RWPE1 (cell line): ENCODE measurements at places on chromosomes 1 and 21.
A peak's percentile ranks its signal among the peaks of the same experiment; 100 is the strongest.

DNA sequence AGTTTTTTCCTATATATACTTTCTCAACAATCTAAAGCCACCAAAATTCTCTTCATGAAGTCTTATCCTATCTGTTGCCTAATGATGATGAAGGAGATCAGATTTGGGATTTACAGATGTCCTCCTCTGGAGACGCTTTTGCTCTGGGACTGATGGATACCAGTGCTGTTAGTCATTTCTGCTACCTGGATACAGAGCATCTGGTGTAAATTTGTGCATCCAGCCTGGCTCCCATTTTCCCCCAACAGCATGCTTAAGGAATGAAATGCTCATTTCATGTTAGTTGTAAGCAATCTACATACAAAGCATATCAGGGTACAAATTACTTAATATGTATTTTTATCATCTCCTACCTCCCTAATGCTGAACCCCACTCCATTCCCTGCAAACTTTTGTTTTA is 57.7 kb downstream of the HNRNPR start:
- no peak for DNase-seq

DNA sequence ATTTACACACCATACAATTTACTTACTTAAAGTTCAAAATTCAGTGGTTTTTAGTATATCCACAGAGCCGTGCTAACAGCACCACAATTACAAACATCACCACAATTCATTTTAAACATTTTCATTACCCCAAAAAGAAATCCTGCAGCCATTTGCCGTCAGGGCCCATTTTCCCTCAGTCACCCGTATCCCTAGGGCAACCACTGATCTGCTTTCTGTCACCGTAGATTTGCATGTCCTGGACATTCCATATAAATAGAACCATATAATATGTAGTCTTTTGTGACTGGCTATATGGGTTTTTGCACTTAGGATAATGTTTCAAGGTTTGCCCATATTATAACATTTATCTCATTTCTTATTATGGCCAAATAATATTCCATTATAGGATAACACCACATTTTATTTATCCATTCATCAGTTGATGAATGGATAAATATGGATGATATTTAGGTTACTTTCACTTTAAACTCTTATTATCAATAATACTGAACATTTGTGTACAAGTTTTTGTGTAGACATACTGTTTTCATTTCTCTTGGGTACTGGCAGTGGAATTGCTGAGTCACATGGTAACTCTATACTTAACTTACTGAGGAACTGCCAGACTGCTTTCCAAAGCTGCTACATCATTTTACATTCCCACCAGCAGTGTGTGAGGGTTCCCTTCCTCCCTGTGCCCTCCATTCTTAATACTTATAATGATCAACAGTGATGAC is 68.9 kb downstream of the ST3GAL3 start:
- no peak for DNase-seq

DNA sequence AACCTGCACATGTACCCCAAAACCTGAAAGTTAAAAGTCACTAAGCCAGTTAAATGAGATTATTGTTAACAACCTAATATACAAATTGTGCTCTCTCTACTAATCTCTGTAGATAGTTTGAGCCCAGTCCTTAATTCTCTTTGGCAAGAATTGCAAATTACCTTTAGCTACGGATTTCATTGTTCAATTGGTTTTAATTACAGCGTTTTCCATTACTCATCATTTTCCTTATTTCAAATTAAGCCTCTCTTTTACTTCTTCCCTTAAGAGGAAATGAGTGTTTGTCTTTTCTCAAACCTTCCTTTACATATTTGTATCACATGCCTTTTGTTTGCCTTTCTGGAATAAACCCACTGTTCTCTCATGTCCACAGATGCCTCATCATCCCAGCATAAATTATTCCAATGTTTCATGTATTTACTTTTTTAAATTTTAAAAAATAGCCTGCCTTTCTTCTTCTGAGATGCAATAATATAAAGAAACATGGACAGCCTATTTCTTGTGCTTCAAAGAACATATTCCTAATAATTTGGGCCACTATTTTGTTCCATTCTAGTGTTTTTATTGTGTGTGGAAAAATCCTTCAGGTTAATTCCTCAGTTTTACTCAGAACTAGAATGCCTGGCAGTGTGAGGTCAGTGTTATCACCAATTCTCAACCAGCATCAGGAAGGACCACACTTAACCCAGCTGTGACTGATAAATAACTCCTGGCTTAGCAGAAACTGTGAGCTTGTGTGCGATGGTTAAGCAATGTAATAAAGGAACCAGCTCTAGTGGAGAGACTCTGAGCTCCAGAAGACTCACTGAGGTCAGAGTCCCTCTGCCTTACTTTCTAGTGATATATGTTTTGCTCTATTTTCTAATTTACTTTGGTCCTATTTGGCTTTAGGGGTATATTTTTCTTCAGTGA is 600.5 kb downstream of the LTN1 start:
- DNase-seq: no peak

- DNase-seq: peak; percentile 3
Measured at GRCh38 chr1:115373305-115373704, 35.3 kb upstream of the NGF start.

DNA sequence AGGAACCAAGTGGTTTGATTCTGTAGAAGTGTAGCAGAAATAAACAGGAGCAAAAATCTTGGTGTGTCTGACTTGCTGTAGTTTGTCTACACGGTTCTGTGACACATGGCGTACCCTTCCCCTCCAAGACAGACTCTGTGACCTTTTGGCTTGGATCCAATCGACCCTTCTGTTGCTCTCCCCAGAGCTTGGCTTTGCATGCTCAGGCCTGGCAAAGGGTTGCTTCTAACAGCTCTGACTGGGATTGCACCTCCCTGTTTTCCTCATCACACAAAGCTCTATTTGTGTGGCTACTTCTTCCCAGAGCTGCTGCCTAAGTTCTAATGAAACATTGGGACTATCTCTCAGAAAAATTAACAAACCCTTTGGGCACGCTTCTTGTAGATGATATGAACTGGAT is 24.0 kb downstream of the NGF start:
- DNase-seq: no peak

DNA sequence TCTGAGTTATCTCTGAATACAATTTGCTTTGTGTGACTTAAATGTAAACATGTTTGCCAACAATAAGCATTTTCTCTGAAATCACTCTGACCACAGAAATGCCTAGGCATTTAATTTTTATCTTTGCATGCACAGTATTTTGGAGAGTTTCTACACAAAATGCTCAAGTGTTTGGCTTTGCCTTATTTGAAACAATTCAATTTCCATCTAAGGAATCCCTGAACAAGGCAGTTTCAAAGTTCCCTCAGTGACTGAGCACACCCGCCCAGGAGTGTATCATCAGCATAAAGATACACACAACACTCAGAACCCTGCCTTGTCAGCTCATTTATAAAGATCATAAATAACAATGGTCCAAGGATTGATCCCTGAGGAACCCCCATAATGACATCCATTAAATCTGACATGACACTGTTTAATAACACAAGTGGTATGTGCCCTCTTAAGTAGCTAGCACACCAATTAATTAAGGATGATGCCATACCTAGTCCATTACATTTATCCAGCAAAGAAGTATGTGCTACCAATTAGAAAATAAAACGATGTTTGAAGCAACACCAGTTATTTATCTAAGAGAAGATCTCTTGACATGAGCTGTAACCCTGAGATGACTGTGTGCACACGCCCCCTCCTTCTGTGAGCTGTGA is 585.8 kb downstream of the ADGRL2 start:
- no peak for DNase-seq

GRCh38 chr1:101233495-101233894 is 3.3 kb upstream of the S1PR1 start:
- DNase-seq: no peak

DNA sequence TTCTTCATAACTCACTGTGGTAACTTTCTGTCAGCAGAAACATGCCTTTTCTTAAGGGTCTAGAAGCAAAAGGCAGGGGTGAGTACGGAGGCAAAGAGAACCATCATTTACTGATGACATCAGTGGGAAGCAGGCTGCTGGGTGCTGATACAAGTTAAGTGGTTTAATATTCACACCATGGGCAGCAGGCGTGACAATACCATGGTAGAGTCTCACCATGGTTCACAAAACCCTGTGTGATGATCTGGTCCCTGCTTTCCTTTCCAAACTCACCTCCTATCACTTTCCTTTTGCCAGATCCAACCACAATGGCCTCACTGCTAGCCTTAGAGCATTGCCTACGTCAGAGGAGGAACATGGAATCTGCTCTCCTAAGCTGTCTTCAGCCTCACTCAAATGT is 8.7 kb downstream of the MAB21L3 start:
- DNase-seq: no peak

DNA sequence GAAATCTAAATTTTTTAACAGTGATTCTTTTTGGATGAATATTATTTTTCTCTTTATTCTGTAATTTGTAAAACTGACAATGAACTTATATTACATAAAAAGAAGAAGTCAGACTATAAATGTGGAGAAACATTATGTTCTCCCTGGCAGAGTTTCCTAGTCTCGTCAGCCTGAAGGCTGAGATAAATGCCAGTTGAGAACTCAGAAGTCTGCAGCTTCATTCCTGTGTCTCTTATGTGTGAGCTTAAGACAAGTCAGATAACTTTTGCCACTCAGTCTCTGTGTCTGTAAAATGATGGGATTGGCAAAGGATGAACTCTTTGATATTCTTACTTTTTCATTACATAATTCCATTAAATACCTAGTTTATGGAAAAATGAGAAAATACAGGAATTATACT is 568.8 kb upstream of the ZRANB2 start:
- DNase-seq: no peak

DNA sequence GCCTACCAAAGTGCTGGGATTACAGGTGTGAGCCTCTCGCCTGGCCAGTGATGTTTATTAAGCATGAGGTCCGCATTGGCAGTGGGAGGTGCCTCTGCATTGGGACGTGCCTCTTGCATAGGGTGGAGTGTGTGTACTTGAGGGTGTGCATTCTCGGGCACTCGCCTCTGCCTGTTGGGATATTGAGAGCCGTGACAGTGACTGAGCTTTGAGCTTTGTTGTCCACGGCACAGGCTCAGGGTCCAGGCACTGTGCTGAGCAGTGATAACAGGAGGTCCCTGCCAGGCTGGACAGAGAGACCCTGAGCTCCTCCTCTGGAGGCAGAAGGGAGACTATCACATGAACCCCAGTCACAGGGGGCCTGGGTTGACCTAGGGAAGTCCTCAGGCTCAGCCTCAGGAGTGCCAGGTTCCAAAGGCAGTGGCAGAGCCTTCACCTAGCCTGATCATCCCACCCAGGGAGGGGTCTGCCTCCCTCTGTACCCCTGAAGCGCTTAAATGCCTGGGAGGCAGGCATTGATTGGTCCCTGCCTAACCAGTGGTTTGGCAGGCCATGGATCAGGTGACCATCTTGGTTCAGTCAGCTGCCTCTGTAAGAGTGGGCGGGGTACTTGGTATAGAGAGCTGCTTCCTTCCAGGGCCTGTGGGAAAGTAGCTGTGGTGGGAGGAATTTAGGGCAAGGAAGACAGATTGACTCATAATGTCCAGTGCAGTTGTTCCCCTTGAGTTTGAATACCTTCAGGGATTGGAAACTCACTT is 213.8 kb upstream of the TMEM51 start:
- no peak for DNase-seq

DNA sequence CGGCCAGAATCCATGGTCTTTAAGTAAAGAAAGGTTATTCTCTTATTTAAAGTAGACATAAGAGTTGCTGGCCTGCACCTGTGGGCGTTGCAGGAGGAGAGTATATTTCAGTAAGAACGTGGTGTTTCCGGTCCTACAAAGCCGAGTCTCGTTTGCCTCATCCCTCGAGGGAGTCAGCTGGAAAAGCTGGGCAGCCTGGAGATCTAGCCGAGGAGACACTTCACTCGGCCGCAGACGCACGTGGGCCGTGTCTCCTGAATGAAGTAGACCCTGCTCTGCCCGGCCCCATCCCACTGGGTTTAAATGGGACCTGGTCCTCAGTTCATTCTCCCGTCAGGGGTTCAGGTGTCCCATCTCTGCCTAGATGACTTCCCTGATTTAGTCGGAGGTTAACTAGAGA is 14.9 kb downstream of the SLC45A1 start:
- DNase-seq: no peak

GRCh38 chr1:22889213-22889827 is 83.3 kb downstream of the LACTBL1 start:
- DNase-seq: peak; percentile 69

DNA sequence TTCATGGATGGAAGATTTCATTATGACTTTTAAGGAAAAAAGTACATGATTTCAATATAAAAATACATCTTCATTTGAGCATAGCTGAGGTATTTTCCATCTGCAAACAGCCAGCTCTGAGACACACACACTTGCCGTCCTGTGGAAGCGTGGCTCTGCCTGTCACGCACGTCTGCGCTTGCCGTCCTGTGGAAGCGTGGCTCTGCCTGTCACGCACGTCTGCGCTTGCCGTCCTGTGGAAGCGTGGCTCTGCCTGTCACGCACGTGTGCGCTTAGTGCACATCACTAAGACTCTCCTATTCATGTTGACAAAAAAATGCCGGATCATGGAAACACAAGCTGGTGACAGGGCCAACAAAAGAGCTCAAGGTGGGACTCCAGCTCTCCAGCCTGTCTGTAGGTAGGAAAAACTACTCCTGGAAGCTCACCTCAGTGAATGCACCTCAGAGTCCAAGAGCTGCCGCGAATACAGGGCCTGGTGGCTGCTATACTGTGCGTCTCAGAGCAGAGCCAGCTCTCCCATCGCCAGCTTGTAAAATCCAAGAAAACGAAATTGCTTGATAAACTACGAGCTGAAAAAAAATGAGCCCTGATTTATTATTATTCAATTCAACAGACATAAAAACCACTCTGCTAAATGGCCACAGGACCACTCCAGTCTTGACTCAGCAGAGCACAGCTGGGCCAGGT is 69.3 kb downstream of the SLC37A1 start:
- no peak for DNase-seq

GRCh38 chr1:51484591-51484990 is 34.5 kb downstream of the EPS15 start:
- no peak for DNase-seq

DNA sequence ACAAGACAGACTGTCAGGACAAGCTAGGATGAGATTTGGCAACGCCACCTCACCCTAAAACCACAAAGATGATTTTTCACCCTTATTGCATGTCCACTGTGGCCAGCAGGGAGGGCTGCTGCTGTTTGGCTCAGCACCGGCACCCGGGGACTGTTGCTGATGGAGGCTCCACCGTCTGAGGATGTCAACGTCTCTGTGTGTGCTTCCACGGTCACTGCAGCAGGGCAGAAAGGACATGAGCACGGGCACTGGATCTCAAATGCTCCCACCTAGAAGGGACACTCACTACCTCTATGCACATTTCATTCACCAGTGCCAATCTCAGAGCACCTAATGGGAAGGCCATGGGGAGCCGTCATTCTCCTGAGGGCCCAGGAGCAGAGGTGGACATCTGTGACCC is 599.6 kb downstream of the PTPRU start:
- DNase-seq: no peak

- DNase-seq: no peak
Measured at GRCh38 chr1:80837066-80837465, 963.7 kb upstream of the ADGRL2 start.

GRCh38 chr1:11134251-11134897 is 34.7 kb upstream of the EXOSC10 start:
- DNase-seq: peak; percentile 67

- DNase-seq: no peak
Measured at GRCh38 chr1:36934061-36934460, 100.3 kb downstream of the GRIK3 start.
